NCI-H2081 treated with DMSO at 0.1 percent for 48 hours (cell line): ENCODE measurements at places on chromosomes 7 and 10.

GRCh38 chr7:22566592-22566991 is 66.6 kb upstream of the STEAP1B start:
- no peak for DNase-seq

DNA sequence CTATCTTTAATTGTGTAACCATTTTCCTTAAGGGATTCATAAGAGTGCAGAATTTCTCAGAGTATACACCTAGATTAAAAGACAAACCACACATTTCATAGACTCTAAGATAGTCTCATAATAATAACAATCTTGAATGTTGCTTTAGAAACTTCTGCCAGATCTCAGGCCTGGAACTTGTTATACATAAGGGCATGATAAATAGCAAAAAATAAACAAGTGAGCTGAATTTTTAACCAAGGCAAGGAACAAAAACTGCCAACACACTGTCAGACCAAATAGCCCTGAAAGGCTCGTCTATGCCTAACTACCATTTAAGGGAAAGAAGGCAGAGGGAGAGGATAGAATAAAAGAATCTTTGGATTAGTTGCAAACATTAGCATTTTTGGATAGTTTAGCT is 65.8 kb upstream of the SEMA3C start:
- DNase-seq: no peak

DNA sequence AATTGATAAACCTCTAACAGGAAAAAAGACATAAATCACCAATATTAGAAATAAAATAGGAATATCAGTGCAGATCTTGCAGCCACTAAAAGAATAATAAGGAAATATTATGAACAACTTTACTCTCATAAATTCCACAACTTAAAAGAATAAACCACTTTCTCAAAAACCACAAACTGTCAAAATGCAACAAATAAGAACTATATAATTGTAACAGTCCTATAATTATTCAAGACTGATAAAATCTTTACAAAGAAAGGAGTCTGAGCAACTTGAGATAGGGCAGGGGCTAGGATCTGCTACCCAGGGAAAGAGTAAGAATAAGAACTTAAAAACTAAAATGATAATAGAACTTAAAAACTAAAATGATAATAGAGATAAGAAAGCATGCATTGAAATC is 169.5 kb upstream of the GDF10 start:
- no peak for DNase-seq

DNA sequence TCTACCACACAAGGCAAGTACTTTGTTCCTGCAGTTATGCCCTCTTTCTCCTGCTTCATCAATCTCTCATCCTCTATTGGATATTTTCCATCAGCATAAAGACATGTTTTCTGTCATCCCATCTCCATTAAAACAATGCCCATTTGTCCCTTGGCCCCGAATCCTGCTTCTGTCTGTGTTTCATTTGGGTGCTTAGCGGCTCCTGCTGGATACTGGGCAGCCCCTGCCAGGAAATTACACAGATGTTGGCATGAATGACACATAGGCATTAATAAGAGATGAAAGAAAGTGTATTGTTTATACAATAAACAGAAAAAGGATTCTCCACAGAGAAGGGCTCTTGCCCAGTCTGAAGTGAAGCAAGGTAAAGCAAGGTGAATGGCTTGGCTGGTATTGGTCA is 765.3 kb downstream of the REEP3 start:
- no peak for DNase-seq

GRCh38 chr10:100763043-100763747 is 17.8 kb downstream of the PAX2 start:
- DNase-seq: no peak

DNA sequence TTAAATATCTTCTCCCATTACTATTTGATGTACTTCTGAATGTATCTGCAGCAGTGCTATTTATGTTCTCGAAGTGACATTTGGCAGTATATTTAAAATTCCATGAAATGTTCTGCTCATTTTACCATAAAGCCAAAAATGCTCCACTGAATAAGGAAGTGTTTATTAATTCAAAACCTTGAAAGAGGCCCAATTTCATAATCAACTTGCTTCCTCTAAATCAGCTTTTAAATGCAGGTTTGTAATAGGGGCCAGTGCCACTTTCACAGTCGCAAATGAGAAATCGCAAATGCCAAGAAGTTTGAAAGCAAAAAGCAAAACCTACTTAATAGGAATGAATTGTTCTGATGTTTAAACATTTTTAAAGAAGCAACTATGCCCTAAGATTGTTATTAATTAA is 11.4 kb downstream of the NHLRC2 start:
- no peak for DNase-seq

DNA sequence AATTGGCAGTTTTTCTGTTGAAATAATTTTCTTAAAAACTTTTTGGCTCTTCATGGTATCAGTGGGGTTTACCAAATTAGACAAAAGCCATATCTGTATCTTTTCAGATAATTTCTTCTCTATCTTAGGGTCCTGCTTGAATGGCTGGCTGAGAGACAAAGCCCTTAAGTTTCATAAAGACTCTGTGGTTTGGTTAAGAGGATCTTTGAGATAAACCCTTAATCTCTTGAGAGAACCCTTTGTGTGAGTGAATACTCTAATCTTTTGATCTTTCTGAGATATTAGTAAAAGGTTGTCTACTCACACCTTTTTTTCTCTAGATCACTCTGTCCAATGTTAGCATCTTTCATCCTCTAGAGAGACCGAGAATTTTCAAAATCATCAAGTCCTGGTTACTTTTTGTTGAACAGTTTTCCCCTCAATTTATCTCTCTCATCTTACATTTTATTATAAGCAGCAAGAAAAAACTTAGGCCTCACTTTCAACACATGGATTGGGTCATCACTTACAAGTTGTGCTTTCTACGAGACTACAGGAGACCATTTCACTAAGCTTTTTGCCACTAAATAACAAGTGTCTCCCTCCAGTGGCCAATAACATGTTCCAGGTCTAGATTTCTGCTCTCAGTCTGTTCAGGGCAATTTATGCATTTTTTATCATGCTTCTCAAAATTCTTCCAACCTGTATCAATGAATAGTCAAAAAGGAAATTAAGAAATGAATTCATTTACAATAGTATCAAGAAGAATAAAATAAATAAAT is 28.4 kb downstream of the DNAJC9 start:
- DNase-seq: no peak

- no peak for DNase-seq
These were observed 5.8 kb upstream of the USP6NL start for GRCh38 chr10:11617233-11617632.

DNA sequence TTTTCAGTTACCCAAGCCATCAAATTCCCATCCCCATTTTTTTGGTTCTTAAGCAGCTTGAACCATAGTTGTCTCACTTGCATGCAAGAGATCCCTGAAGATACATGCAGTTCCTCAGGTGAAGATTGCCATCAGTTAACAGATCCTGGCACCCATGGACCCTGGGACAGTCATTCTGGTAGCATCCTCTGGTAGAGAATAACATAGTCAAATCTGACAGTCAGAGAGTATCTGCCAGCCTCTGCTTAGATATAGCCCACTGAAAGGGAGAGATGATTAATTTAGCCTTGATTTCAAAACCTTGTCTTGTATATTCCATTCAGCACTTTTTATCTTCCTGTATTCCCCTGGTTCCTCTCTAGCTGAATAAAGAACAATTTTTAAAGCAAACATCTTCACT is 280.4 kb downstream of the KCNMA1 start:
- DNase-seq: no peak

DNA sequence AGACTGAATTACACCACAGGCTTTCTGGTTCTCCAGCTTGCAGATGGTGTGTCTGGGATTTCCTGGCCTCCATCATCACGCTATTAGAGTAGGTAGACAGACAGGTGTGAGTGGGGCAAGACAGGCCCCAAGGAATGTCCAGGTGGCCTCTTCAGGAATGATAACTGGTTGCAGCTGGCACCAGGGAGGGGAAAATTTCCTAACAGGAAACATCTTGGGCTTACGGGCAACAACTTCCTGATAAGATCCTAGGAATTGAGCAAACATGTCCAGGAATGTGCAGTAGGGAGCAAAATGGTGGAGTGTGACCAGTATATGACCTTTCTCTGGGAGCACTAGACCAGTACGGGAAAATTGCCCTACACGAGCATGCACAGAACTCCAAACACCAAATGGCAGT is 11.3 kb downstream of the XRCC2 start:
- no peak for DNase-seq

DNA sequence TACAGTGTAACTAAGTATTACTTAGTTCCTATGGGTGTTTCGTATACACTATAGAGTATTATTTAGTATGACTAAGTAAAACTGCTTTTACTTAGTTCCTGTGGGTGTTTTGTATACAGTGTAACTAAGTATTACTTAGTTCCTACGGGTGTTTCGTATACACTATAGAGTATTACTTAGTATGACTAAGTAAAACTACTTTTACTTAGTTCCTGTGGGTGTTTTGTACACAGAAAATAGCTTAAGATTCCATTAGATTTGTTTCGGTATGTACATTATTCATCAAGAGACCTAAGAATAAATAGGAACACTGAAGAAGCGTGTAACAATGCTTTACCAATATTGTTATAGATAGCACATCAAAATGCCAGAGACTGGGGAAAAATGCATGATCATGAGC is 25.0 kb downstream of the IGF2BP3 start:
- no peak for DNase-seq

DNA sequence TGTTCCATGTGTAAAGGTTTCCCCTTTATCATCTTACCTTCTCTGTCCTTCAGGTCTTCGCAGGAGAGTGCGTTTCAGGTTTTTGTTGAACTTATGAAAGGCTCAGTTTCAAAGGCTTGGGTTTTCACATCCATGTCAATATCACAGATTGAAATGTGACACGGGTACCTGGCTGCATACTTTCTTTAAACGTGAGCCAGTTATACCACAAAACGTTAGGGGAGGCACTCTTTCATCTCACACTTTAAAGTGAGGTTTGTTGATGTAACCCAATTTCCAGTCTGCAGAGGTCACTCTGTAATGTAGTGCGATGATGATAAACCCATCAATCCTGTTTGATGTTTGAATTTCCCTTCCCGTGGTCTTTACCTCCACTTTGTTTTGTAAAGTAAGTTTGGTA is 506.9 kb downstream of the SUGCT start:
- DNase-seq: no peak

GRCh38 chr10:60652628-60653027 is 125.7 kb upstream of the CDK1 start:
- DNase-seq: no peak

GRCh38 chr10:30058570-30059132 is 735 bp downstream of the JCAD start:
- no peak for DNase-seq

DNA sequence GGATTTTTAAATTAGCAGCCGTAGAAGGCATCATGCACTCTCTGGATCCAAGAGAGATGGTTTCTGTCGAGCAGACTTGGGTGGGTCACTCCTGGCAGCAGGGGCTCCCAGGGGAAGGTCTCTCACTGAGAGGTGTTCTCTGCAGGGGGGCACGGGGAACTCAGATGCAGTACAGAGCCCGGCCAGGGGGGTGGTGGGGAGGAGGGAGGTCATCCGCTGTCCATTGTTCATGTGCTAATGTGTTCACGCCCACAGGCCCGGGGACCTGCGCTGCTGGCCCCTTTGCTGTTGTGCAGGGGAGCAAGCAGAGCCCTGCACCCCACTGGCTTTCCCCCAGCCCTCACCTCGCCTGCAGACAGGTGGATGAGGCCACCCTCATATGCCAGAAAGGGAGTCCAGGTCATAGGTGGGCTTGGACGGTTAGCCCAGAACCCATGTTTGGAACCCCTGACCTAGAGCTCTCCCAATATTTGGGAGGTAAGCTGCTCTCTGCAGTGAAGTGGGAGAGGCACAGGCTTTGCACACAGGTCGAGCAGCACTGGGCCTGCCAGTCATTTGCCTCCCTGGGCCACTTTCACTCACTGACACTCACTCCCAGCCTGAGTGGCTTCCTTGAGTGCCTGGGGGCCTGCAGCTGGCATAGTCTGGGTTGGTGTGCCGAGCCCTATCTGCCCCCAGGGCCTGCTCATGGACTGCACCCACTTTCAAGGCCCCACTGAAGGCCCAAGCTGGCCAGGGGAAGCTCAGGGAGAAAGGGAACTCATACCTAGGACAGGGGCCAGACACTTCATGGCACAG is 12.6 kb upstream of the TBRG4 start:
- no peak for DNase-seq
